Lower leg skin (tissue), 4 donors: ENCODE measurements at places on chromosomes 3 and 15.
A peak's percentile ranks its signal among the peaks of the same experiment; 100 is the strongest.

DNA sequence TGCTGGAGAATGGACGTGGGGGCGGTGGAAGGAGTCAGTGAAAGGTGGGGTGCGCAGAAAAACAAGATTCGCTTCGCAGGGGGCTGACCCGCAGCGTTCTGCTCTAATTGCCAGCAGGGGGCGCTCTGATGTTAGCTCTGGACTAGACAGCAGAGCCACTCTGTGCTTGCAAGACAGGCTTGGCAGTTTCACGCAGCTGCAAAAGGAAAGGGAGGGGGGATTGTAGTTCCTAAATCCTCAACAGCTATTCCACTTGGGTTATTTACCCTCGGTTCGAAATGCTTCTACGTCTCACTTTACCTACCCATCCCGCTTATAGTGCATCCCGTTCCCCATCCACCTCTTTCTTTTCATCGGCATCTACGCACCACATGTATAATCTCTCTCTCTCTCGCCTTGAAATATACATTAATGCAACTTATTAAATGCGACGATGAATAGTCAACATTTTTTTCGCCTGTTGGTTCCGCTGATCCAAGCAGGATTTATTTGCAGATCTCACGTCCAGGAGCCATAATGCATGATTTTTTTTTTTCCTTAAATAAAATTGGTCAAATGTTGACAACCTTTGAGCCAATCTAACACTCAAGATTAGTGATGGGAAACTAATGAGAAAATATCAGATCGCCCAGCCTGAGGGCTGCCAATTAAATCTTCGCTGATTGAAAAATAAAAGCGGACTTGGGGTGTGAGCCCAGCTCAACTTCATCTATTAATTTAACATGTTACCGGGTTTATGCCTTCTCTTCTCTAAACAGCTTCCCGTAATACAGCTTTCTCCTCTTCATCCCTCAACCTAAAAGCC is 216.4 kb downstream of the MEIS2 start:
- peak; percentile 77 for DNase-seq

GRCh38 chr3:106088304-106088703 is 219.5 kb upstream of the CBLB start:
- DNase-seq: no peak

DNA sequence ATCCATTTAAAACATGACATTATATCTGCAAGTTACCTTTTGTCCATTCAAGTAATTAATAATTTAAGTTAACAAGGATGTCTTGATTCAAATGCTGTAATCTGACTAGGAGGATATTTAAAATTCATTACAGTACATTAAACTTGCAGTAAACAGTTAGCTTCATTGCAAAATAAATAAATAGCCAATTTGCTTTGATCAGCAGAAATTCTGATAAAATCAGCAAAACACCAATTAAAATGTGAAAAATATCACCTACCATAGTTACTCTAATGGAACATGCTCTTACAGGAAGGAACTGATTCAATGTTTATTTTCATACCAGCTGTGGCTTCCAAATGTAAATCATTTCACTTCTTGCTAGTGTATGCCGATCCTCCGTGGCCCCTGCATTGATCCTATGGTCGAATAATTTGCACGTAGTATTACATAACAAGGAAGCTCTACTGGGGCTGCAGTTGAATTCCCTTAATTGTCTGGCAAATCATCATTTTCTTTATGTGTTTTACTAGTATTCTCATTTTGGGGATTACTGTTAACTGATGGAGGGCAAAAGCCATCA is 150.7 kb downstream of the FOXB1 start:
- no peak for DNase-seq

DNA sequence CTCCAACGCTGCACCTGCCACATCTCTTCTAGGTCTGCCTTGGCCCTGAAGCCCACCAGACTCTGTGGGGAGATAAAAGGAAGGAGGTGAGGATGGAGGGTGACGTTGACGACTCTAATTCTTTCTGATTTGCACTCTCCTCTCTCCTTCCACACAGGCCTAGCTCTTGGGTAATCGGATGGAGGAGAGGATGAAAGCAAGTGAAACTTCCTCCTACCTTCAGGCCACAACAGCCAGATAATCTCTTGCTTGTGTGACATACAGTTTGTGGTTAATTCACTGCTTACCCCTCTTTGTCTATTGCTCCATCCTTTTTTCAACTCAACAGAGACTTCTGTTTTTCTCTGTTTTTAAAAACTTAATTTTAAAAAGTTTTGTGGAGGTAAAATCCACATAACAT is 208.1 kb downstream of the SV2B start:
- DNase-seq: no peak

DNA sequence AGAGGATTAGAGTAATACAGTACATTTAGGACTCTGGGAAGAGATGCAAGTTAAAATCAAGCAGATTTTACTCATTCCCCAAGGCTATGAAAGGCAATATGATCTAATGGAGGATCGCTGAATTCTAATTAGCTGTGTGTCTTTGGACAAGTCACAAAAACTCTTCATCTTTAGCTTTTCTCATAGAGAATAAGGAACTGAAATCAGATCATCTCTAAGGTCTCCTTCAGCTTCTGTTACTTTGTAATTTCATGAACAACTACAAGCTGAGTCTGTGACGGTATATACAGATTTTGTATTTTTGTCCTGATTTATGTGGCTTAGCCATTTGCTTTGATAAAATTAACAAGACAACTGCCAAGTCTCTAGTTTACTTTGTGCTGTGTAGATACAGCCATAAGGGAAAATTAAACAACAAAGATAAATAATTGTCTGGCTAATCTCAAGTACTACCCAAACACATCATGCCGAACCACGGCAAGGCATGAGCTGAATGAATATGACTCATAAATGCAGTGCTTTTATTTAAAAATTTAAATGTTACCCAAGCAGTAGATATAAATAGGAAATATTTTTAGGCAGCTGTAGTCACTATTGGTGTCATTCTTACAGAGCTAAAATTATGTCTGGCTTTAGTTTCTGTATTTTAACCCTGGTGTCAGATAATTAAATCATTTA is 81.5 kb downstream of the GAP43 start:
- no peak for DNase-seq

DNA sequence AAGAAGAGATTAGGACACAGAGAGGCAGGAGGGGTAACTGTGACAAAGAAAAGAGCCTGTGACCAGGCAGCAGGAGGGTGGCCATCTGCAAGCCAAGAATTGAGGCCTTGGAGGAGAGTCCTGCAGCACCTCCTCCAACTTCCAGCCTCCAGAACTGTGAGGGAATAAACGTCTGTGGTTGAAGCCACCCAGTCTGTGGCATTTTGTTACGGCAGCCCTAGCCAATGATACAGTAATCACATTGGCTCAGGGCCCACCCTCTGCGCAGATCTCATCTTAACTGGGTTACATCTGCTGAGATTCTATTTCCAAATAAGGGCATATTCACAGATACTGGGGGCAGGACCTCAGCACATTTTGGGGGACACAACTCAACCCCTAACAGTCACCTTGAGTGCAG is 11.3 kb downstream of the SELENOS start:
- peak; percentile 76 for DNase-seq

GRCh38 chr15:26805470-26805869 is 32.6 kb upstream of the GABRB3 start:
- DNase-seq: no peak

DNA sequence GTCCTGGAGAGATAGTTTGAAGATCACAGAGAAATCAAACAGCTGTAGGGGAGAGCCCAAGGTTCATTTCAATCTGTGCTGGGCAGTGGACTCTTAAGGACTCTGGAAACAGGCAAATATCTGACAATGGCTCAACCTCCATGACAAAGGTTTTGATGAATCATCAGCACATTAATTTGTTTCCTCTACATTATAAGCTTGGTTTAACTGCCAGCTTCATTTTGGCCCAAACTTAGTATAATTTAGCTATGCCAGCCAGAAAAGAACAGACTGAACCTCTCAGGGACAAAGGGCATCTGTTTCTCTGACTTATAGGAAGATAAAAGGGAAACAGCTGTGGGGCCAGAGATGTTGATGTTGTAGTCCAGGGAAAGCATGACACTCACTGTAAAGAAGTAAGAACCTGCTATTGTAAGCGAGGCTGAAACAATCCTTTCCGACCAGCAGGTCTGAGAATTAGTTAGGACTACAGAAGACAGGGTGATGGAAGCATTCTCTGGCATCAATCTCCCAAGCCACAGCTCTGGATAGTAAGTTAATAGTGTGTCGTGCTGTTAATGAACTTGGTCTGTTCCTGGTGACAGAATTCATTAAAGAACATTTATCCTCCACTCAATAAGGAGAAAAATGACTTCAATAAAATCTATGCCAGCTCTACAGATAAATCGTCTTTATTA is 110.1 kb downstream of the KCNMB2 start:
- no peak for DNase-seq

GRCh38 chr15:97129674-97130073 is 799.2 kb downstream of the NR2F2 start:
- no peak for DNase-seq

GRCh38 chr3:135576751-135577150 is 388.8 kb upstream of the PPP2R3A start:
- DNase-seq: no peak

- DNase-seq: no peak
These were observed 47.1 kb downstream of the ATP13A4 start for GRCh38 chr3:193507566-193507965.

GRCh38 chr3:16837602-16838001 is 47.2 kb upstream of the PLCL2 start:
- DNase-seq: no peak

- no peak for DNase-seq
These were observed 121.3 kb upstream of the WNT5A start for GRCh38 chr3:55608301-55608937.

- DNase-seq: no peak
These were observed 143.4 kb upstream of the RASGRP1 start for GRCh38 chr15:38707802-38708671.

GRCh38 chr3:104460477-104461406 is 906.0 kb upstream of the ALCAM start:
- DNase-seq: no peak

- DNase-seq: no peak
These were observed 34.9 kb downstream of the PPP1R2 start for GRCh38 chr3:195508185-195508584.

GRCh38 chr3:8712045-8712907 is 21.3 kb upstream of the CAV3 start:
- no peak for DNase-seq

DNA sequence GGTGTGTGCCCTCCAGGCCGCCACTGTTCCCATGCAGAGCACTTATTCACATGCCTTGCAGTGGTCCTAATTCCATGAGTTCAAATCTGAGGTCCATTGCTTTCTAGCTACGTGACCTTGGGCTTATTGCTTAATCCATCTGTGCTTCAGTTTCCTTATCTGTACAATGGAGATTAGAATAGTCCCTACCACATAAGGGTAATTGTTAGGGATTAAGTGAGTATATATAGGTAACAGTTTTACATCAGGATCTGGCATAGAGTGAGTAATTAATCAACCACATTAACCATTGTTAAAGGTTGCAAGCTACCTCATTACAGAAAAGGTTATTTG is 7.6 kb downstream of the CPN2 start:
- DNase-seq: no peak

GRCh38 chr15:38401106-38401505 is 52.8 kb upstream of the FAM98B start:
- DNase-seq: no peak

GRCh38 chr3:113105966-113106660 is 105.2 kb upstream of the BOC start:
- DNase-seq: no peak

- DNase-seq: no peak
These were observed 35.2 kb downstream of the BHLHE40 start for GRCh38 chr3:5014391-5014790.

GRCh38 chr3:22988566-22988965 is 214.6 kb upstream of the UBE2E2 start:
- no peak for DNase-seq
